ENCODE measurements at places on chromosomes 13 and 19. TPM values are rescaled to one million over a fixed set of nuclear protein-coding genes. Genes with fewer than 3 reads are reported as not detected.

DNA sequence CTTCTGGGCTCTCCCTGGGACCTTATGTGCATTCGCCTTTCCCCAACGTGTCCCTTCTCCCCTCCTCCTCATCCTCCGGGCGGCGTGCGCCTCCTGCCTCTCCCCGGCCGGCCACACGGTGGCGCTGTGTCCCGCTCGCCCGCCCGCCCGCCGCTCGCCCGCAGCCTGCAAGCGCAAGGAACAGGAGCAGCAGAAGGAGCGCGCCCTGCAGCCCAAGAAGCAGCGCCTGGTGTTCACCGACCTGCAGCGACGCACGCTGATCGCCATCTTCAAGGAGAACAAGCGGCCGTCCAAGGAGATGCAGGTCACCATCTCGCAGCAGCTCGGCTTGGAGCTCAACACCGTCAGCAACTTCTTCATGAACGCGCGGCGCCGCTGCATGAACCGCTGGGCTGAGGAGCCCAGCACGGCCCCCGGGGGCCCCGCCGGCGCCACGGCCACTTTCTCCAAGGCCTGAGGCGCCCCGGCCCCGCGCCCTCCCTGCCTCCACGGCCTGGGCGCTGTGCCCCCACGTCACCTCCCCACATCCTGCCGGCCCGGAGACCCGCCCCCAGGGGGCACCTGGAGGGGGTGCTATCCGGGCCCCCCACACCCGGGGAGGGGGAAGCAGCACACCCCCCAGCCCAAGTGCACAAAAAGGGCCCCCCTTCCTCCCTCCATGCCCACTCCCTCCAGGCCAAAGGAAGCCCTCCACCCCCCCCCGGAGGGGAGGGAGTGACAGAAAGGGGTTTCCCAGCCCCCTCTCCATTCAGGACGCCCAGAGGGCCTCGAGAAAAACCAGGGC lies 21.9 kb downstream of the ONECUT3 start:
- DNase-seq = no peak

The TMEM86B gene
- not detected for total RNA-seq

DNA sequence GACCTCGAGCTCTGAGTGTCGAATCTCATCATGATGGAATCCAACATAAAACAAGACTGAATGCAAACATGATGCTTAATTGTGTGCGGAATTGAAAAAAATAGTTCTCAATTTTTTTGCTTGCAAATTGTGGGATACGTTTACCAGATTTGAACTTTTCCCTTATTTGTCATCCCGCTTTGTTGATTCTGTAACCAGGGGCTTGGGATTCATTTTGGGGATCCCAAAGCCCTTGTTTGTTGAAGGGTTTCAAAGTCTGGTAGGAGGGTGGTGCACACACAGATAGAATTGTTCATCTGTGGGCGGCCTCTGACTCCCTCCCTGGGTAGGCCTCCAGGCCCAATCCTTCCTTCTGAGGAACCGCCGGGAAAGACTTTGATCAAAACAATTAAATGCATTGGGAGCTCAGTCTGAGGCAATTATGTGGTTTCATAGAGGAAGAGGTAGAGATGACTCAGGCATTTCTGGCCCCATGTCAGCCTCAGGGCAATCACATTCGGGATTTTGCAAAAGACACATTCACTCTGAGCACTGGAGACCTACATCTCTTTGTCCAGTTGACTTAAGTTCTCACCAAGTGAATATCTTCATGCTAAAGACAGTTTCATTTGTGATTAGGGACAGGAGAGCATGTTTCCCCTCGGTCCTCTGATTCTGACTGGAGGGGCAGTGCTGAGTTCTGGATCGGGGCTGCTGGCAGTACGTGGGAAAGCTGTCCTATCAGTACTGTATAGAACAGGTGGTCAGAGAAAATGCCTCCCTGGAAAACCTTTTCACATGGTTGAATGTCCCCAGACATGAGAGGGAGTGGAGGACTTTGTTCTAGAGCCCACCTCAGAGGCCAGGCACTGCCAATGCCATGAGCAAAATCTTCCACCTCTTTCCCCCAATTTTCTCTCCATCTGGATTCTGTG lies 27.8 kb upstream of the IGFL4 start:
- DNase-seq = no peak

- no peak for DNase-seq
Observed at GRCh38 chr19:16089010-16089846, 12.9 kb downstream of the TPM4 start.

The TMEM59L gene
- not detected for total RNA-seq

GRCh38 chr13:77437267-77437666 lies 98.2 kb upstream of the SCEL start:
- DNase-seq = no peak

The TRMT1 gene
- total RNA-seq = 28.3 TPM

DNA sequence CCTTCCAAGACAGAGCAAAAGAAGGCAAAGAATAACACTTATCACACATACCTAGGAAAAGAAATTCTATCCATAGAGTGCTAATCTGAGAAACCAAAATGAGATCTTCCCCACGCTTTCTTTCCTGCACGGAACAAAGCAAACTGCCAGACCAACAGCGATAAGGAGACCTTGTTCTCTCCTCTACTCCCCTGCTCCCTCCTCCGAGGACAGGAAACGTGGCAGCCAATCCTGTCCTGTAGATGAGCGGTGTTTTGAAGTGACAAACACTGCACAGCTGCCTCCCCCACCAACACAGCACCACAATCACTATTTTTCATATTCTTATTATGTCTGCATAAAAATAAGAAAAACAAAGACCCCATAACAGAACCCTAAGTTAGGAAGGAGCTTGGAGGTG lies 113.9 kb upstream of the IRS2 start:
- DNase-seq = no peak

GRCh38 chr19:2037651-2038255 lies 13.3 kb downstream of the MKNK2 start:
- DNase-seq = no peak

The RPL18 gene
- total RNA-seq = 1,584 TPM

DNA sequence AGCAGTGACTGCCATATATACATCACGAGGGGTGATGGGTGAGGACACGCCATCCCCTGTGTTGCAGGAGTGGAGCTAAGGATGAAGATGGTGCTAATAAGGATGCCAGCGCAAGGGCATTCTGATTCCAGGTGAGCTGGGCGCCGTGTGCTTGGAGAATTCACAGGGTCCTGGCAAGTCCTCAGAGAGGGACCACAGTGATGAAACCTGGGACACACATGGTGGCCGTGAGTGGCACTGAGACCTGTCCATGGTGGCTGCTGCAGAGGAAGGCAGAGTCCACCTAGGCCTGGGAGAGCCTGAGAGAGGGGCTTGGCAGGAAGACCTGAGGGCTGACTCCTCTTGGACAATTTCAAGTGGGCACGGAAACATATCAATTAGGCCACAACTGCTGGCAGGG lies 65.2 kb downstream of the RFX2 start:
- DNase-seq = peak; percentile 10

GRCh38 chr13:44088991-44089413 lies 209.3 kb downstream of the LACC1 start:
- no peak for DNase-seq

The CD79A gene
- total RNA-seq = 0.29 TPM

- DNase-seq = no peak
Observed at GRCh38 chr13:25085125-25085742, 10.7 kb upstream of the PABPC3 start.

The ZSCAN4 gene
- total RNA-seq = not detected

The FGF21 gene
- not detected for total RNA-seq

The TEX26 gene
- not detected for total RNA-seq

The FOXA3 gene
- not detected for total RNA-seq

The KIR3DL1 gene
- not detected for total RNA-seq

DNA sequence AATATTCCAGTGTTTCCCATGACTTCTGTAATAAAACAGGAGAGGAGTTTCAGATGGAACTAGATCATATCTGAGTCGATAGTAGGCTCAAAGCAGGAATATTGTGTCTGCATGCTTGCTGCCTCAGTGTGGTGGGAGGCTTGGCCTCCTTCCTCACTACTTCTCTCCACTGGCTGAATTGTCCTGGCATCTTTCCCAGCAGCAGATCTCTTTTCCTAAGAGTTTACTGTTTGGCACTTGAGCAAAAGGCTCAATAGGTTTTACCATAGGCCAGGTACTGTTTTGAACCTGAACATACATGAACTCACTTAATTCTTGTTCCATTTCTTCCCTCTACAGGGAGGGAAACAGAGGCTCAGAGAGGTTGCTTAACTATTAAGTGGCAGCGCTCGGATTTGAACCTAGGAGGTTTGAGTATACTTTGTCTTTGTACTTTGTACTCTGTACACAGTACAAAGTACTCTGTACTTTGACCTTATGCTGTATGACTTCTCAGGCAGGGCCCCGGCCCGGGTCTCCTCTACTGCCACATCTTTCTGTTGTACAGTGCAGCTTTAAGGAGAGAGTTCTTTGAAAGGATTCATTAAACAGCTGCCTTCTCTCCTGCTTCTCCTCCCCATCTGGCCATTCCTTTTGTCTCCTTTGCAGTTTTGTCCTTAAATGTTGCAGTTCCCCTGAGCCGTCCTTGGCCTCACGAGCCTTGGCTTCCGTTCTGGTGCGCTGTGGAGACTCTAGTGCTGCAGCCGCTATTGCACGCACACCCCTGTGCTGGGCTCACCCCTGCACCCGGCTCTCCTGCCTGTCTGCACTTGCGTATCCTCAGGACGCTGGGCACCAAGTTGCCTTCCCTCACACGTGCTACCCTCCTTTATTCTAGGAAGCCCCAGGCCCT lies 8.1 kb downstream of the B3GLCT start:
- DNase-seq = peak; percentile 70

DNA sequence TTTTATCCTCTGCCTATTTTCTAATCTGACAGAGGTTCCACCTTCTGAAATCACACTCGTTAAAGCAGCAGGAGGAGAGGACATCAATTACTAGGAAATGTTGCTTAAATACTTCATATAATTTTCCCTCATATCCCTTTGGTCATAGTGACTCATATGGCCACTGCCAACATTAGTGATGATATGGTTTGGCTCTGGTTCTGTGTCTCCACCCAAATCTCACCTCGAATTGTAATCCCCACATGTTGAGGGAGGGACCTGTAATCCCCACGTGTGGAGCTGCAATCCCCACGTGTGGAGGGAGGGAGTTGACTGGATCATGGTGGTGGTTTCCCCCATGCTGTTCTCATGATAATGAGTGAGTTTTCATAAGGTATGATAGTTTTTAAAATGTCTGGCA lies 618.4 kb upstream of the SLITRK5 start:
- DNase-seq = no peak

- no peak for DNase-seq
Observed at GRCh38 chr13:39189778-39190177, 151.5 kb downstream of the NHLRC3 start.

DNA sequence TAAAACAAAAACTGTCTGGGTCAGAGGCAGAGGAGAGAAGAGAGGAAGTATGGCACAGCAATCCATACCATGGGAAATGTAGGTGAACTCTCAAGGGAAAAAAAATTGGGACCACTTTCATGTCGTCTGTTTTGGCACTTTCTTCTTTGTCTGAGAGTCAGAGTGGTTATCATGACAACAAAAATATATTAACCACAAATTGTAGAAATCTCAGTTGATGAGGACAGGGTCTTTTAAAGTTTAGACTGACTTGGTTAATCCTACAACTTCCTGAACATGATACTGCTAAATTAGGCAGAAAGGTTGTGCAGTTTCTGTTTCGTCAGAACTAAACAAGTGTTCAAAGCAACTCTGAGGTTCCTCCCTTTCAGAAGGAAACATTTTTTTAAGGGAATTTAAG lies 15.2 kb downstream of the KLF5 start:
- DNase-seq = no peak

DNA sequence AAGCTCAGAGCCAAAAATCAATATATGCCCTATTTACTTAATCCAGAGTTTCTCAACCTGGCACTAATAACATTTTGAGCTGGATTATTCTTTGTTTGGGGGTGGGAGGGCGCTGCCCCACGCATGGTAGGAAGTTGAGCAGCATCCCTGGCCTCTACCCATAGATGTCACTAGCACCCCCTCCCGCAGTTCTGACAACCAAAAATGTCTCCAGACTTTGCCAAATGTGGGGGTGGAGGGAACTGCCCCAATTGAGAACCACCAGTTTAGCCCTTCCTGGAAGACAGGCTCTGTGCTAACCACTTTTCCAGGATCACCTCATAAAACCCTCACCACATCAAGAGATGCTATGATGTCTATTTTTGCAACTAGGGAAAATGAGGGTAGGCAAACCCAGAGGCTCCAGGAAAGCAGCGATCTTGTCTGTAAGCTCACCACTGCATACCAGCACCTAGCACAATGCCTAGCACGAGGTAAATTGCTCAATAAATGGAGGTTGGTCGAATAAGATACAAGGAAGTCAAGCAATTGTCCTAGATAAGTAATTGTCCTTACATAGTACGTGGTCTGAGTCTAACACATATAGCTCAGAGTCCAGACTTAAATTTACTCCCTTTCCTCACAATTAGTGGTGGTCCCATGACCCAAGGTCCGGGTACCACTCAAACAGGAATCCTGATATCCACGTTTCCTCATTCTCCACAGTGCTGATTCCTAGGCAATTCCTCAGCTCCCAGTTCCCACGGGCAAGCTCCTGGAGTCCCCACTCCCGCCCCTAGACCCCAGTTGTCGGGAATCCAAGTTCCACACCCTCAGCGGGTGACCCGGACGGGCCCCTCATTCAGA lies 892 bp downstream of the TRIR start:
- DNase-seq = no peak

DNA sequence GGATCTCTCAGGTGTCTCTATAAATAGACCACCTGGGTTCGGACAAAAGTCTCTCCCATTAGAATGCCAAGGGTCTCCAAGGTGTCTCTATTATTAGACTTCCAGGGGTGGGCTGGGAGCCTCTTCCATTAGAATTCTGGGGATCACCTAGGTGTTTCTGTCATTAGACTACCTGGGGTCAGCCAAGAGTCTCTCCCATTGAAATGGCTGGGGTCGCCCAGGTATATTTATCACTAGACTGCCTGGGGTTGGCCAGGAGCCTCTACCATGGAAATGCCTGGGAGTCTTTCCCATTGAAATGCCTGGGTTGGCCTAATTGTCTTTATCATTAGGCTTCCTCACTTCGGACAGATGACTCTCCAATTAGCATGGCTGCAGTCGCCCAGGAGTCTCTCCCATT lies 1565.5 kb downstream of the UQCRFS1 start:
- DNase-seq = no peak

GRCh38 chr13:25420161-25420560 lies 48.4 kb downstream of the ATP8A2 start:
- DNase-seq = no peak

DNA sequence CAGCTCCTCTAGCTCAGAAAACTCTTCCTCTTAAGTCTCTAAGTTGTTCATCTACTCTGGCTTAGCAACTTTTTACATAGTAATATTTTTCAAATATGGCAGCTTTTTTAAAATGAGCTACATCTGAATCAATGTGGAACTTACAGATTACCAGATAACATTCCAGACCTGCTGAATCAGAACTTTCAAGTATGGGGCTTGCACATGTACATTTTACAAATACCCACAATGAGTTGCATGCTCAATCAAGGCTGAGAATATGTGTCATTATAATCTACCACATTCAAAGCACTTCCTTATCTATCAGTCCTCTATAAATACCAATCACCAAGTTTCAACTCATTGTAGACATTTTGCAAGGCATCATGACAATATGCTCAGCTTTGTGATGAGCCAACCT lies 383.1 kb downstream of the FGF14 start:
- DNase-seq = no peak

The EFNB2 gene
- 8.8 TPM for total RNA-seq

Data from uterus (tissue), 4 donors.